Stimulated activated CD4-positive, alpha-beta T cell treated with anti-CD3 and anti-CD28 coated beads, Interleukin-1b, Interleukin-23, amount 100 ng/mL, for 1 hour (primary cell): ENCODE measurements at places on chromosomes 7 and 10.

DNA sequence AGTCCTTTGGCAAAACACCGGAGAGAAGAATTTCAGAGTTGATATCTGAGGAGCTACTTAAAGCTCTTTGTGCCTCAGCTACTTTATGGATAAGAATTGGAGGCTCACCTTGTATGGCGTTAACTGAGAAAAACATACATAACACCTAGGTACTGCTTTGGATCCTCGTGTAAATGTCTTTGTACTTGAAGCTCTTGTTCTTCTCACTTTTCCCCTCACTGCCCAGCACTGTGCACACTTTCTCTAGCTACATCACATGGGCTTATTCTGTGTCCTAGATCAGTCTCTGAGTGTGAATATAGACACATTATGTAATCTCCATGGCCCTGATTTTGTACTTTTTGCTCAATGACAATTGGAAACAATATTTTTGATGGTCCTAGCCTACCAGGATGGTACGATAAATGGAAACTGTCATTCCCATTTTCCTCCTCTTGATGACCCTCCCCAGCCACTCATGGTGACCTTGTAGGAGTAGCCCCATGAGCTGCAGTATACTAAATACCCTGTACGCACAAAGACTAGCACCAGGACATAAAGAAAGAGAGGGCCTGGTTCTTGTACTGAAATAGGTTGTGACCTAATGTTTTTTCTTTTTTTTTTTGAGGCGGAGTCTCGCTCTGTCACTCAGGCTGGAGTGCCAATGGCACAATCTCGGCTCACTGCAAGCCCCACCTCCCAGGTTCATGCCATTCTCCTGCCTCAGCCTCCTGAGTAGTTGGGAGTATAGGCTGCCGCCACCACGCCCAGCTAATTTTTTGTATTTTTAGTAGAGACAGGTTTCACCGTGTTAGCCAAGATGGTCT is 22.1 kb downstream of the STAMBPL1 start:
- DNase-seq: no peak

DNA sequence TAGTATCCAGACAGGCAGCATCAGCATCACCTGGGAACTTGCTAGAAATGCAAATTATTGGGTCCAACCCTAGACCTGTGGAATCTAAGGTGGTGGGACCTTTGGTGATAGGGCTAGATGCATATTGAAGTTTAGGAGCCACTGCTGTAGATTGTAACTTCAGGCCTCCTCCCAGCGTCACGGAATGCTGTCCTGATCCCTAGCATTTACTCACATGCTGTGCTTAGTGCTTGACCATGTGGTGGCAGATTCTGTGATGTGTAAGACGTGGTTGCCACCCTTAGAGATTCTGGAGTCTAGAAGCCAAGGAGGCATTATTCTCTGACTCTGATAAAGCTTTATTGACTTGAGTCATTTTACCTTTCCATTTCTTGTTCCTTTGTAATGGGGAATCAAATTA is 13.5 kb downstream of the AHR start:
- no peak for DNase-seq

DNA sequence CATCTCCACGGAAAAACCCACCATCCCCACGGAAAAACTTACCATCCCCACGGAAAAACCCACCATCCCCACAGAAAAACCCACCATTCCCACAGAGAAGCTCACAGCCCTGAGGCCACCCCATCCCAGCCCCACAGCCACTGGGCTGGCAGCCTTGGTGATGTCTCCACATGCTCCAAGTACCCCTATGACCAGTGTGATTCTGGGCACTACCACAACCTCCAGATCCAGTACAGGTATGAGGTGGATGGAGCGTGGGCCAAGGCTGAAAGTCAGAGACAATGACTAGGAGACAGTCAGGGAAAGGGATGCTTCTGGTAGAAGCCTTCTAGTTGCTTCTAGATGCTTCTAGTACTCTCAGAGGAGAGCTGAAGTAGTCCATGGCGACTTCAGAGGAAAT is 19.6 kb downstream of the ZAN start:
- no peak for DNase-seq

- DNase-seq: no peak
These were observed 410.9 kb downstream of the TYW1 start for GRCh38 chr7:67407392-67408071.

DNA sequence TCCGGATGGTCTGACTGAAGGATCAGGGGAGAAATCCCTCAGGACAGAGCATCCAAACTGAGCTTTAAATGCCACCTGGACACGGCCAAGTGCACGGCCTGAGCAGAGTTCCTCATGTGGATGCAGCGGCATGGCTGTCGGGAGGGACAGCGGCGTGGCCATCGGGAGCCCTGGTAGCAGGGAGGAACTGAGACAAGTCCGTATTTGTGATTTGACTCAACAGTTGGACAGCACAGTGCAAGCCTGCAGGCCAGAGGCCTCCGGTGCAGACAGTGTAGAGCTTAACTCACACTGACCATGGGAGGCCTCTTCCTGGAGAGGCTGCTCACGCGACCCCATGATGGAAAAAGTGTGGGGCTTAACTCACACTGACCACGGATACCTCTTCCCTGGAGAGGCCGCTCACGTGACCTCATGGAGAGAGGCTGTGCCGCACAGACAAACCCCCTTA is 207.4 kb downstream of the DIP2C start:
- no peak for DNase-seq

DNA sequence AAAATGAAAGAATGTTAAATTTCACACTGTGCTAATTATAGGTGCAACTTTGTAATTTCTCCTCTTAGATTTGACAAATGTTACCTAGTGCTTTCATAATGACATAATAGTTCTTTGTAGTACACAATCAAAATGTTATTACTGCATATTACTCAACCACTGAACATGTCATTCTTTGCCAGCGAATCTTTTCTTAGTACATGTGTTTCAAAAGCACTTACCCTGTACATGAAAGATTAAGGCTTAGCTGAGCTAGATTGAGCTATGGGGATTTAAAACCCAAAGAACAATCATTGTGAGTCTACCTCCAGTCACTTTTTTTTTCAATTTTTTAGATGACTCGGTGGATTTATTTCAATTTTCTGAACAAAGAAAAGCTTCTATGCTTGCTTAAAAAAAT is 123.5 kb upstream of the FERD3L start:
- DNase-seq: no peak

GRCh38 chr7:111086532-111086931 is 4.4 kb upstream of the LRRN3 start:
- DNase-seq: no peak

- no peak for DNase-seq
These were observed 171.2 kb upstream of the COL1A2 start for GRCh38 chr7:94223375-94224084.

- no peak for DNase-seq
These were observed 820.7 kb downstream of the GRID1 start for GRCh38 chr10:85545874-85546273.

- no peak for DNase-seq
These were observed 14.8 kb upstream of the LAMB1 start for GRCh38 chr7:108017776-108018151.

DNA sequence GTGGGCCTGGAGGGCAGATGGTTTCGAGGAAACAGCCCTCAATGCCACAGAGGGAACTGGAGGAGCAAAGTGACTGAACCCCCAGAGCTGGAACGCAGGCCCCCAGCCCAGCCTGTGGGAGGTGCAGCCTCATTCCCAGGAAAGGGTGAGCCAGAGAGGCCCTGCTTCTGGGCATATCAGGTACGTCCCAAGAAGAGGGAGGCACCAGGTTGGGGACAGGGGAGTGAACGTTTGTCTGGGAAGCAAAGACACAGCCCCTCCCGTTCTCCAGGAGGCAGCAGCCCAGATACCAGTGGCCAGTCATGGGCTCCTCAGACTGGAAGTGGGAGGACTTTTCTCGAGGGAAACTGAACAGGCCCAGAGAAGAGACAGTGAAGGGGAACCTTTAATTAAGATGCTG is 74.3 kb upstream of the RET start:
- no peak for DNase-seq

DNA sequence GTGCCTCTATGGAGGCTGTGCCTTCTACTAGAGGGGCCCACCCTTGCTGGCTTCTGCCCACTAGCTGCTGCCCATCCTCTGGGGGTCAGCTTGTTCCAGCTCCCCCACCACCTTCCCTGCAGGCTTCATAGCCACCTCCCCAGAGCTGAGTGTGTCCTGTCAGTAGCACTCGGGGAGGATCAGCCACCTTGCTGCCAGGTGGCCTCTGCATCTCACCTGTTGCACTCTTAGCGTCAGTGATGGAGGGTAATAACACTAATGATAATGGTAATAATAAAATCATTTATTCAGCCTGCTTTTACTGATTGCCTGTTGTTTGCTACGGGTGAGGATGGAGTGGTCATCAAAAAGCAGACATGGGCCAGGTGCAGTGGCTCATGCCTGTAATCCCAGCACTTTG is 377.6 kb downstream of the LRMDA start:
- DNase-seq: no peak

DNA sequence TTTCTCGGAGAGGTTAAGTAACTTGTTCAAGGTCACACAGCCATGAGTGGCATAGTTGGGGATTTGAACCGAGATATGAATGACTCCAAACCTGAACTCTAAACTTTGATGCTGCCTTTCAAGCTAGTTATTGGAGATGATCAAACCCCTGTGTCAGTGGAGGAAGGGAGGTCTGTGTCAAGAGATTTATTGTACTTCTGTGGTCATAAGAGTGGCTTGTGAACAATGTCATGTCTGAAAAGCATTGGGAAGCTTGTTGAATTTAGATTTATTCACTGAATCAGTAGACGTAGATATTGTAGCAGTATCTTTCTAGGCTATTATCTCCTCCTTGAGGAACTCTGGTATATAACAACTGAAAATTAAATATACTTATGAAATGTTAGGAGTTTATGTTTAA is 27.3 kb downstream of the SNX10 start:
- no peak for DNase-seq

DNA sequence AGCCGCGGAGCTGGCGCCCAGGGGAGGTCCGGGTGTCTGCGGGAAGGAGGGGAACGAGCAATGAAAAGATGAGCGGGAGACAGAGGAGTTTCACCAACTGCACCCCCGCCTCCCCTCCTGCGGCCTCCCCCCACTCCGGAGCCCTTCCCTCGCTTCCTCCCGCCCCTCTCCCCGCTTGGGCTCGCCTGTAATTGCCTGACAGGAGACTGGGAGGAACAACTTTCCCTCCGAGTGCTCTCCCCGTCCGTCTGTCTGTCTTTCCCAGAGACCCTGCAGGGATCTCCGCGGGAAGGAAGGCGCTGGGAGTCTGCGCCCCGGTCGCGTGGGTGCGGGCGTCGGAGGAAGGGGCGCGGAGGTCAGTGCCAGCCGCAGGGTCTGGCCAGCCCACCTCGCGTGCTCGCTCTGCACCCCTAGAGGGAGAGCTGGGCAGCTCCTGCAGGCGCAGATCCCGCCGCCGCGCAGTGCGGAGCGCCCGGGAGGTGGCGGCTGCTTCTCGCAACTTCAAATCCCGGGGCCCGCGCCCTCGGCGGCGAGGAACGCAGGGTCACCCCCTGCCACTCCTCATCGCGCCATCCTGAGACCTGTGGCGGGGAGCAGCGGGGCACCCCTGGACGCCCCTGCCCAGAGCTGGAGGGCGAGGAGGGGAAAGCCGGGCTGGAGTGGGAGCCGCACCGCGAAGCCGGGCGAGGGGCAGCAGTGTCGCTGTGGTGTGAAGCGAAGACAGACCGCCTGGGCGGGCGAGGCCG is 511 bp upstream of the NRP1 start:
- DNase-seq: no peak

GRCh38 chr7:664997-665735 is 61.3 kb upstream of the DNAAF5 start:
- DNase-seq: no peak

DNA sequence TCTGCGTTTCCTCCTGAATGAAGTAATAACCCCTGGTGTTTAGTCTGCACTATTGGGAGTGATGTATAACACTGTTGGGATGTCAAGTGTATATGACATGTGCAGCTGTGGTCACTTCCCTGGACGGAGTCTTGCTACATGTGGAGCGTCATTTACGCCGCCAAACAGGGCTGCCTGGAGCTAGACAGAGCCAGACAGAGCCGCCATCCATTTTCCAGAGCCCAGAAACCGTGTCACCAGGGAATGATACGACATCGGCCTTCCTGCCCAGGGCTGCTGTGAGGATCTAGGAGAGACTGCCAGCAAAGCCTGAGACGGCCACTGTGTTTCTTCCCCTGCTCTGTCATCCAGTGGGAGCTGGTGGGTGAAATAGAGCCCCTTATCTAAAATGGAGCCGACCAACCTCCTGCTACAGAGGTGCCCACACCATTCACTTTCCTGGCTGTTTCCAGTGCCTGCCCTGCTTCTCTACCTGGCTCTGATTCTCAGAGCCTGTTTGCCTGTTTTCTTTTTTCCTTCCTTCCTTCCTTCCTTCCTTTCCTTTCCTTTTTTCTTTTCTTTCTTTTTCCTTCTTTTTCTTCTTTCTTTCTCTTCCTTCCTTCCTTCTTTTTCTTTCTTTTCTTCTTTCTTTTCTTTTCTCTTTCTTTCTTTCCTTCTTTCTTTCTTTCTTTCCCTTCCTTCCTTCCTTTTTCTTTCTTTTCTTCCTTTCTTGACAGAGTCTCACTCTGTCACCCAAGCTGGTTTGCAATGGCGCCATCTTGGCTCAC is 13.3 kb upstream of the FGFR2 start:
- no peak for DNase-seq

DNA sequence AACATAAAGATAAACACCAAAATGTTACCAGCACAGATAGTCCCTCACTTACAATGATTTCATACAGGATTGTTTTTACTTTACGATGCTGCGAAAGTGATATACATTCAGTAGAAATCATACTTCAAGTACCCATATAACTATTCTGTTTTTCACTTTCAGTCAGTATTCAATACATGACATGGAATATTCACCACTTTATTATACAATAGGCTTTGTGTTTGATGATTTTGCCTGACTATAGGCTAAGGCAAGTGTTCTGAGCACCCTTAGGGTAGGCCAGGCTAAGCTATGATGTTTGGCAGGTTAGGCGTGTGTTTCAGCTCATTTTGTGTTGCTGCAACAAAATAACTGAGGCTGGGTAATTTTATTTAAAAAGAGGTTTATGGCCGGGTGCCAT is 155.0 kb downstream of the RTKN2 start:
- DNase-seq: no peak

DNA sequence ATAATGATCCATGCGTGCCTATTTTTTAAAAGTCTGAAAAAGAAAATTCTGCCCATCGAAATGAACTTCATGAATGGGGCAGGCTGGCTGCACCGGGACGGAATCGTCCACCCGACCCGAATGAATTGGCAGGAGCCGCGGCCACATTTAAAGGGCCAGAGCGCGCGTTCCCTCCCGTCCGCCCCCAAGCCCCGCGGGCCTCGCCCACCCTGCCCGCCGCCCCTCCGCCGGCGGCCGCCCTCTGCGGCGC is 319 bp upstream of the GATA3 start:
- DNase-seq: no peak

DNA sequence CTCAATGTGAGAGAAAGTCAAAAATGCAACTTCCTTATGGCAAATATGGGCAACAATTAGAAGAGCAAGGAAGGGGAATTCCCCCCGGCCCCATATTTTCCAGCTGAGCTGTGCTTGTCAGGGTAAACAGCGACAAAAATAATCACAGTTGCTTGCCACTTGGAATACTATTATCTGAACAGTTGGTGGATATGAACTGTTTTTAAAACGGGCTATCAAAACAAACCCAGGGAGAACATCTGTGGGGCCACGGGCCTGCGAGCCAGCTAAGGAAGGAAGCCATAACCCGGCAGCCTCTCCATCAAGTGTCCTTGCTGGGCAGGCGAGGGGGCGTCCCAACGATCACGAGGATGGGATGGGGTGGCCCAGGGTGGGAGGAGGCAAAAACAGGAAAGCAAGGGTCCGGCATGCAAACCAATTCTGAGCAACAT is 228.4 kb downstream of the ARHGAP12 start:
- no peak for DNase-seq
